ENCODE measurements at places on chromosomes 3 and 15. TPM values are rescaled to one million over a fixed set of nuclear protein-coding genes. Genes with fewer than 3 reads are reported as not detected.

EXD1 gene
- total RNA-seq: 0.21 TPM

BUB1B gene
- 0.68 TPM for total RNA-seq

PAQR9 gene
- not detected for total RNA-seq

ACP3 gene
- 5.0 TPM for total RNA-seq

HTR3E gene
- total RNA-seq: not detected

P2RY1 gene
- total RNA-seq: 22.2 TPM

PATL2 gene
- total RNA-seq: under 0.01 TPM

MESP1 gene
- total RNA-seq: 0.07 TPM

CLDN18 gene
- not detected for total RNA-seq

POPDC2 gene
- total RNA-seq: 0.34 TPM

Data from nasal cavity respiratory epithelium epithelial cell of viscerocranial mucosa (primary cell).